ENCODE measurements at places on chromosomes 16 and 17. TPM values are rescaled to one million over a fixed set of nuclear protein-coding genes. Genes with fewer than 3 reads are reported as not detected.

The PRSS27 gene
- 0.85 TPM for total RNA-seq

The TSPAN10 gene
- total RNA-seq: 1.2 TPM

The ECI1 gene
- total RNA-seq: 16.6 TPM

The CIAO2B gene
- total RNA-seq: 52.0 TPM

The ENPP7 gene
- not detected for total RNA-seq

The UNC13D gene
- total RNA-seq: 10.6 TPM

The TBC1D3B gene
- 2.1 TPM for total RNA-seq

Measured in urinary bladder (tissue), 4 donors.